Hypothalamus (tissue), 51 donors: ENCODE measurements at places on chromosomes 4 and X.

- DNase-seq = no peak
Measured at GRCh38 chrX:20547611-20548051, 280.9 kb upstream of the RPS6KA3 start.

- DNase-seq = no peak
Measured at GRCh38 chrX:110432906-110433215, 74.2 kb downstream of the RTL9 start.

DNA sequence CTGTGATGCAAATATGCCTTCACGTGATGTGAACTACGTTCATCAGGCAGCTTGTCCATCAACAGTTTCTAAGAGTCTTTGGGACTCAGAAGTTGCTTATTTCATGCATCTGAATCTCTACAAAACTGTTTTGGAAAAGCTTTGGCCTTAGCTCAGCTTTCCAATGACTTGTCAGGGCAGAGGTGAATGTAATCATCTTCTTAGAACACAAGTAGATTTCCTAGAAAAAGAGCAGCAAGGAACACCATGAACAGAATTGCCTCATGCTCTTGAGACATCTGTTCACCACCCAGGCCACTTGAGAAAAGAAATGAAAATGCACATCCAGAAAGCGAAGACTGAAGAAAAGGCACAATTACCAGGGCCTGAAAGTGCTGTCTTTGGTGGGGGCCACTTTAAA is 105.8 kb upstream of the PDHA1 start:
- no peak for DNase-seq

DNA sequence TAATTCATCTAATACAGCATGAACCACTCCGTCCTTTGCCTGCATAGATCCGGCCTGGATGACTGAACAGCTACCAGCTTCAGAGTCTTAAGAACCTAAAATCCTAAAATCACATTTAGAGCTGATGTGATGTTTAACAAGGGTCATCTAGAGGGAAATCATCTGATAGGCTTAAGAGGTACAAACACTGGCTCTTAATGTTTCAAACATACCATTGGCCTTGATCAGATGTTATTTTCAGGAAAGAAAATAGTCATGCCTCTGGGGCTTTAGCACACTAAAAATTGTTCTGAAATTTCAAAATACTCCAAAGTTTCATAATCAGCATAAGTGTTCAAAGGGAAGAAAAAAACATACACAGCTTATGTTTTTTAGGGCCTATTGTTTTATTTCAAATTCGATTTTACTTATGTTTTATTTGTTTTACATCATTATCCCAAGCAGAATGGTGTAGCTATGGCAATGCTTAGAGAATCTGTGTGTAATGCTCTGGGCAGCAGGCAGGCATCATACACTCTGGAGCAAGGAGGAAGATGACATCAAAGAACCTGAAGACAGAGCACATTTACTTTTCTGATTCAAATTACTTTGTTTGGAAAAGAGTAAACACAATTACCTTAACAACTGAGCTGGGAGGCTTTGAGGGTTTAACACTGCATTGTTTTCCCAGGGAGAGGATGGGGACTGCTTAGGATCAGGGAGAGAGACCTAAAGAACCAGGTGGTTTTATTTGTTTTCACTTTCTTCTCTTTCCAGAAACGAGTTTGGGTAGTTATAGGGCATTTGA is 25.3 kb upstream of the LEF1 start:
- no peak for DNase-seq

- no peak for DNase-seq
Measured at GRCh38 chr4:89847571-89848325, 10.8 kb upstream of the SNCA start.

DNA sequence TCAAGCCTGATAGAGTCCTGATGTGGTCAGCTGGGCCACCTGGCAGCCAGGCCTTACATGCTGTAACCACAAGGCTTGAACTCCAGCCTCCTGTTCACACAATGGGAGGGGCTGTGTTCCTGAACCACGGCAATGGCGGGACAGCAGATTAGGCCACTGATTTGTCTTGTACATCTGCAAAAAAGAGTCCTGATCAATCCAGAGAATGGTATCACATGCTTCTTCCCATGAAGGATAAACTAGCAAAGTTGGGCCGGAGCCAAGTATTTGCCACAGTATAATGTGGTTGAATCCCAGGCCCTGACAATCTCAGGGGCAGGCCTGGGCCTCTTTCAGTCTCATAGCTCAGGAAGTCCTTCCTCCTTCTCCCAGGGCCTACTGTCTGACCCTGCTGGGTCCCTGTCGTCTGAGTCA is 2182.5 kb upstream of the AGA start:
- DNase-seq = no peak

DNA sequence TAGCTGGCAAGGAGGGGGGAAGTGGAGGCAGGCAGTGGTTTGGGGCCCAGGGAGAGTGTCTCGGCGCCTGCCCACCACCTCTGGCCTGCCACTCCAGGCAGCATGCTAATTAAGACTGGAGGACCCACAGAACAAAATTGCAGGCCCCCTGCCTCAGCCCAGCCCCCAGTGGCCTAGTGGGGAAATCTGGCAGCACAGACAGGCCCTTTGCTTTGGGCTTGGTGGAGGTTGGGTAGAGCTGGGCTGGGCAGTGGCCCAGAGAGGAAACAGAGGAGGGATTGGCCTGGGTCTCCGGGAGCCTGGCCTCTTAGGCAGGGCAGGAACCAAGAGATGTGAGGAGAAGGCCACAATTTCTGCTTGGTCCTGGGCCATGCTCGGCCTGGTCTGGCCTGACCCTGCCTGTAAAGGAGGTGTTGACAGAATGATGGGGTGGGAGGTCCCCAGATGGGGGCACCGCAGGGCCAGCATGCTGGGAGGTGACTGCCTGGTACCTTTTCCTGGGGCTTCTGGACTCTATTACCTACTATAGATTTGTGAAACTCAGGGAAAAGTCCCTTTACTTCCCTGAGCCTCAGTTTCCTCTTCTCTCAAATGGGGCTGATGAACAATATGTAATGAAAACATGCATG is 92.4 kb upstream of the PJA1 start:
- no peak for DNase-seq

DNA sequence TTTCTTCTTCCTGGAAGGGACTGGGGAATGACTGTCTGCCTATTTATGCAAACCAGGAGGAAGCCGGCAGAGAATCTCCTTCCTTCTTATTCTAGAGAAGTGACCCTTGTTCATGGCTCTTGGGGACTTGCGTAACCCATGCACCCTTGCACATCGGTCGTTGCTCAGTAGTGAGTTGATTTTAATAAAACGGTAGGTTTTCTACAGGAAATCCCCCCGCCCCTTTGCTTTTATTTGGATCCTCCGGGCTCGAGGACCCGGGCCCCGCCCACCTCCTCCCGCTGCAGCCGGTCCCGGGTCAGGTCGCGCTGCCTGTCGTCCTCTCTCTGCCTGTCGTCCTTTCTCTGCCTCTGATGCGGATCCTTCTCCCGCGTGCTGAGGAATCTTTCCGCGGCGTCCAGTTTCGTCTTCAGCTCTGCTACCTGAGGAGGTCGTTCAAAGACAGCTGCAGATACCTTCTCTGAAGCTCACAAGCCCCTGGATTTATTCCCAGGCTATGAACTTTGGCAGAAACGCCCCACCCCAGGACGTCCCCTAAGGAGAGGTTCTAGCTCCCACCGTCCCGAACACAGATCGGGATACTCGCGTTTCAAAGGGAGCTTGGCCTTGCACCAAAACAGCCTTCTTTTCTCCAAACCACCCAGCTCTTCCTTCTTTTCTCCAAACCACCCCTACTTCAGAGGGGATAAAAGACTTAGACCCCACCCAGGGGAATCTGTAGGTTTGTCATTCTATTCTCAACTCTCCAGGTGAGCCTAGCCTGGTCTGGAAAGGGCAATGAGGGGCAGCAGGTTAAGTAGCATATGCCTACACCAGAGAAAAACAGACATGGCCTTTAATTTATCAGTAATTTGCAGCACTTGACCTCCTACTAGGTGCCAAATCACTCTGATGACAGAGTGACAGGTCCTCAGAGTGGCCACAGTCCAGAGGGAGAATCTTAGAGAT is 7.0 kb downstream of the TNIP3 start:
- peak; percentile 0 for DNase-seq

DNA sequence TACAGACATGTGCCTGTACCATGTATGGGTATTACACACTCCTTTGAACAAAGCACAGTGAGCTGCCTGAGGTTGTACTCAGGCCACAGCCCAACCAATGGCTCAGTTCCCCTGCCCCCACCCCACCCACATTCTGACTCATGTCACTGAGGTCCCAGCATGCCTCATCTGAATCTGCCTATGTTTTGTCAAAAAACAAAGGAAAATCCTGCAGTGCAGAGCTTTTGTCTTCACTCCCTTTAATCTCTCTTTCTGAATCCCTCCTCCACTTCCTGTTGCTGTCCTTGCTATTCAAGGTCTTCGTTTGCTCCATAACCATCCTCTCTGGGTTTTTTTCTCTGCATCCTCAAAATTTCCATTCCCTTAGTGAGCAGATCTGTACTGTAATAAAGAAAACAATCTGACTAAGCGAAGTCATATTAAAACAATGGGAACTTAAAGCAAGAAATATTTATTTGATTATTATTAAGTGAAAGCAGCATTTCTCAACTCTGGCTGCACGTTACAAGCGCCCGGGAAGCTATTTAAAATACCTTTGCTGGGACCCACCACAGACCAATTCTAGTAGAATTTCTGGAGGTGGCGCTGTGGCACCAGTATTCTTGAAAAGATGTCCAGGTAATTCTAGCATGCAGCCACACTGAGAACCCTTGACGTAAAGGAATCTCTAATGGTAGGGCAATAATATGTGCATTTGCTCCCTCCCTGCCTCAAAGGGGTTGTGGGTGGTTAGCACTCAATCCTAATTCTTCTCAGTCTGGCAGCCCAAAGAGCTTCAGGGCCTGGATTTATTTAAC is 8.7 kb downstream of the GUCY2F start:
- no peak for DNase-seq

DNA sequence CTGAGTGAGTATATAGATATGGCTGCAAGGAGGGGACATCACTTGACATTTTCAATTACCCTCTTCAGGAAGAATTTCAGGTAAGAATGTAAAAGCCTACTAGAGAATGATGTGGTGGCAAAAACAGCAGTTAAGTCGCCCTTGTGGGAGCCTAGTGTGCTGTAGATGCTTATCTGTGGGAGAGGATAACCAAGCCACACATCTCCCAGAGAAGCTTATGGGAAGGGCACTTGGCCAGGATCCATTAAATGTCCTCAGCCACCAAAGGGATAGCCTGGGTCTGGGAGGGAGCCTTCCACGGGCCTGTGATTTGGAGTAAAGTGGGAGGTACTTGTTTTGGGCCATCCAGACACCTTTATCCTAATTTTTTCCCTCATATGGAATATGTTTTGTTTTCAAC is 41.3 kb upstream of the BCLAF3 start:
- no peak for DNase-seq

DNA sequence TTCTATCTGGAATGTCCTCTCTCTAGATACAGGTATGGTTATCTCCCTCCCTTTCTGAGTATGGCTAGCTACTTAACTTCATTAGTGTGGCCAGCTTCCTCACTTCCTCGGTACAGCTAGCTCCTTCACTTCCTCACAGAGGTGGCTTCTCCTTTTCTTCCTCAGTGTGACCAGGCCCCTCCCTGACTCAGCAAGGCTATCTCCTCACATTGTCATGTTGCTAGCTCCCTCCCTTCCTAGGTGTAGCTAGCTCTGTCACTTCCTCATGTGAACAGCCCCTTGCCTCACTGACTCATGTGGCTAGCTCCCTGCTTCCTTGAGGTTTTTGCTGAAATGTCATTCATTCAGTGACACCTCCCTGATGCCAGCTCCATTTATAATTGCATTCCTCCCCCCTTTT is 67.3 kb upstream of the DDIT4L start:
- DNase-seq = no peak

DNA sequence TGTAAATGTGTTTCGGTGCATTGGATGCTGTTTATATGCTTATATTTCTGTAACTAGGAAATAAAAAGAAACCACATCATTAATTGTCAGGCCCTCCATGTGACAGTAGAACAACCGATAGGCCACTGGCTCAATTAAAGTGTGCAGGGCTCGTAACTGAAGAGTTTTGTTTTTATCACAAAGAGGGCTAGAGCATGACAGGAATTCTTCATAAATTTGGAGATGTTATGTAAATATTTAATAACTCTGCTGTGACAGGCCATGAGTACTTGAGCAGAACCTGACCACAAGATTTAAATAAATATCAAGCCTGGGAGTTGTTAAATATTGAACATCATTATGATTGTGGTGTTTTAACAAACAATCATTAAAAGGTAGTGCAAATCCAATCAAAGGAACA is 55.9 kb downstream of the MID1 start:
- no peak for DNase-seq

- DNase-seq = no peak
Measured at GRCh38 chr4:29540439-29541102, 1179.6 kb upstream of the PCDH7 start.

GRCh38 chr4:27189683-27190082 is 329.0 kb downstream of the STIM2 start:
- DNase-seq = no peak

- DNase-seq = no peak
Measured at GRCh38 chrX:31397119-31397518, 325.3 kb upstream of the FTHL17 start.

- no peak for DNase-seq
Measured at GRCh38 chr4:187069398-187069797, 345.7 kb upstream of the FAT1 start.

DNA sequence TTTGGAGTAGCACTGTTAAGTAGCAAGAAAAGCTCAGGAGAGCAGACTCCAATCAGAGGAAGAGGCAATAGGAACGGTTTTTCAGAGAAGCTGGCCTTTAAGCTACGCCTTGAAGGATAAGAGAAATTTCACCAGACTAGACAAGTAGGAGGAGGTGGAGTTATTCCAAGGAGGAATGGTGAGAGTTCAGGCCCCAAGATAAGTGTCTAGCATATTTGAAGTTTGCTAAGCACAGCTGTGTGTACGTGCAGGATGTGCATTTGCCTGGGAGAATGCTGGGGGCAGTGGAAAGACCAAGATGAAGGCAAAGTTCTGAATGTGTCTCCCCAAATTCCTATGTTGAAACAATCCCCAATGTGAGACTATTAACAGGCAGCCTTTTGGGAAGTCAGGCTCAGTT is 91.6 kb downstream of the SOWAHB start:
- no peak for DNase-seq

GRCh38 chrX:69025802-69026301 is 139.4 kb downstream of the PJA1 start:
- DNase-seq = no peak

DNA sequence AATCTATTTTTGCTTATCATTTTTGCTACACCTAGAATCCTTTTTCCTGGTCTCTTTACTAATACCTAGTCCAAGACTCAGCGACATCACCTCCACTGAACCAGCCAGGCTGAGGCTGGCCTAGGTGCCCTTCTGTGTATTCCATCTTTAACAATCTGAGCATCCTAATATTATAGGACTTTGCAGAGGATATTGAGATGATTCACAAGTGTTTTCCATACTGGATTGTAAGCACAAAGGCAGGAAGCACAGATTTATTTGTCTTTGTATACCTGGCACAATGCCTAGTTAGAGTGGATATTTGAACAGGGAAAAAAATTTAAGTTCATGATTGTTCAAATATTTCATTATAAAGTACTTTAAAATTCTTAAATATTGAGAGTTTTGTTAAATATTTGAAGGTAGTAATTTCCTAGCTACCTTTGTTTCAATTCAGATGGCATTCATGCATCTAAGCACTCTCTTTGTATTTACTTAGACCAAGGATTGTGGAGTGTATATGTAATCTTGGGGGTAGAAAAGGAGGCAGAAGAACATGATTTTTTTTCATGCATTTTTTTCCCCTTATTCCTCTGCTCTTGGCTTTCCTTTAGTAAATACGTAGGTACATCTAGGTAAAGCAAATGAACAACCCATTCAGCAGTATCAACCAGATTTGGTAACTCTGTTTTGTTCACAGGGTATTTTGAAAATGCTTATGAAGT is 18.4 kb downstream of the SMARCA5 start:
- DNase-seq = no peak

GRCh38 chr4:7985891-7986441 is 46.3 kb upstream of the AFAP1 start:
- no peak for DNase-seq
